NCI-H1436 treated with DMSO at 0.1 percent for 48 hours (cell line): ENCODE measurements at places on chromosomes 1 and 21.

GRCh38 chr1:198677027-198677426, 38.2 kb downstream of the PTPRC start:
- no peak for DNase-seq

- DNase-seq = no peak
These were observed 1.2 kb downstream of the TMEM234 start for GRCh38 chr1:32220746-32221580.

GRCh38 chr1:99438656-99439230, 174.5 kb downstream of the PLPPR4 start:
- no peak for DNase-seq

GRCh38 chr1:41656068-41656467, 171.6 kb upstream of the EDN2 start:
- DNase-seq = no peak

DNA sequence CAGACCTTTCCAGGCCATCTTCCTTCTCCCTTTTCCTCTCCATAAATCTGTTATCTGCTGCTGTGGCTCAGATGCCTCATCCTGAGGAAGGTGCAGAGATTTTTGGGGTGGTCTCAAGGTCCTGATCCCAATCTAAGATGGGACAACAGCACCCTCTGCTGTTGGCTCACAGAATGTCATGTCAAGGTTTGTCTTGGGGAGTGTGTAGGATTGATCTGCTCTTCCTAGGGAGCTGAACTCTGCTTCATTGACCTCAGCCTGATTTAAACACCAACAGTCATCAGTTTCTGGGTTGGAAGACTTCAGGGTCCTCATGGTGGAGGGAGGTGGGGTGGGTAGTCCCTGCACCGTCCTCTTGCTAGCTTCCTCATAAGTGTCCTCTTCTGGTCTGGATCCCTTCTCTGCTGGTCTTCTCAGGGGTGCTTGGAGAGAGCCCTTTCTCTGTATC, 62.8 kb upstream of the LAX1 start:
- no peak for DNase-seq

GRCh38 chr21:26195708-26196107, 25.1 kb upstream of the APP start:
- DNase-seq = no peak
